ENCODE measurements at places on chromosomes 2 and 18. TPM values are rescaled to one million over a fixed set of nuclear protein-coding genes. Genes with fewer than 3 reads are reported as not detected.
A peak's percentile ranks its signal among the peaks of the same experiment; 100 is the strongest.

Gene DTNA
- 3.7 TPM for polyA plus RNA-seq

Gene CERS6
- 24.2 TPM for polyA plus RNA-seq

Gene KCNK3
- polyA plus RNA-seq, result 34.9 TPM

Gene CAPN14
- 0.24 TPM for polyA plus RNA-seq

Gene SERTAD2
- 26.8 TPM for polyA plus RNA-seq

Gene RAB17
- 13.4 TPM for polyA plus RNA-seq

Gene GREB1L
- polyA plus RNA-seq, result 1.00 TPM

Gene ALPP
- not detected for polyA plus RNA-seq

Gene RAB6C
- polyA plus RNA-seq, result 0.78 TPM

Gene PLEKHH2
- 229 TPM for polyA plus RNA-seq

Gene CNTNAP5
- polyA plus RNA-seq, result 0.29 TPM

DNA sequence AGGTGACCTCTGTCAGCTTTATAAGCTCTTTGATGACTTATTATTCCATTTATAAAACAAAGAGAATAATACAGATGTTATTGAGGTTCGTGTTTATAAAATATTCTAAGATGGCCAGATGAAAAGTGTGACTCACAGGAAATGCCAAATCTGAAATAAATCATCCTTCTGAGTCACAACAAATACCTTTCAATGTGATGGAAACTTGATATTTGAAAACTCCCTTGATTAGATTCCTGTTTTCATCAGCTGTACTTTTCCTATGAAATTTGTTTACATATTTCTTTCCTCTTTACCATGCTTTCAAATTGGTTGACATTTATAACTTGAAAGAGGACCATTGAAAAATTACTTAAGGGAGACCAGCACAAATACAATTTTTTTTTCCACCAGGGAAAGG lies 30.6 kb upstream of the PPP1R1C start:
- DNase-seq, result no peak

DNA sequence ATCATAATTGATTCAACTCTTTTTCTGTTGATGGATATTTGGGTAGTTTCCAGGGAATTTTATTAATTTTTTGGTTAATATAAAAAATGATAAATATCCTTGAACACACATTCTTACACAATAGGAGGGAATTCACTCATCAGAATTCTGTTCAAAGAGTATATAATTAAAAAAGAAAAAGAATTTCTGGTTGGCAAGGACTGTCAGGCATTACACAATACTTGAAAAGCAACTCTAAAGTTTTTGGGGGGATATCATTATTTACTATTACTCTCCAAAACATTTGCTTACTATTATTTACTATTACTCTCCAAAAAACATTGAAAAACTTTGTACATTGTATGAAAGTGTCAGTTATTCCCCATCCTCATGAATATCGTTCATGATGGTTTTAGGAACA lies 38.0 kb downstream of the G6PC2 start:
- no peak for DNase-seq

GRCh38 chr2:220857368-220857767 lies 714.7 kb downstream of the EPHA4 start:
- no peak for DNase-seq

- no peak for DNase-seq
Observed at GRCh38 chr18:13481820-13482617, 244.3 kb downstream of the FAM210A start.

DNA sequence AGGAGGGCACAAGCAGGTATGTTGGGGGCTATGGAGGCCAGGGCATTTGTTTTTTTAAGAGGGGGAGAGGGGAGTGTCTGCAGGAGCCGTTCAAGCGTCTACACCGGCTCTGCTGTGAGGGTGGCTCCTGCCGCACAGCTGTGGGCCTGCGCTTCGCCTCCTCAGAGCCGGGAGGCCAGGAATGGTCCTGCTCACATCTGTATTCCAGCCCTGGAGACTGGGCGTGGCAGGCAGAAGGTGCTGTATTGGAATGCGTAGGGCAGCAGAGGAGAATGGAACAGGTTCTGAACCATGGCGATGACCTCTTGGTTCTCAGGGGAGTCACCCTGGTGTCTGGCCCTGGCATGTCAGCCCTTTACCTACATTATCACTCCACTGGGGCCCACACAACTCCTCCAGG lies 26.8 kb upstream of the INHBB start:
- DNase-seq, result peak; percentile 66

Data from left lung (tissue), 14 donors.